Activated CD4-positive, alpha-beta memory T cell treated with anti-CD3 and anti-CD28 coated beads for 36 hours (primary cell): ENCODE measurements at places on chromosomes 6 and 20. TPM values are rescaled to one million over a fixed set of nuclear protein-coding genes. Genes with fewer than 3 reads are reported as not detected.

DNA sequence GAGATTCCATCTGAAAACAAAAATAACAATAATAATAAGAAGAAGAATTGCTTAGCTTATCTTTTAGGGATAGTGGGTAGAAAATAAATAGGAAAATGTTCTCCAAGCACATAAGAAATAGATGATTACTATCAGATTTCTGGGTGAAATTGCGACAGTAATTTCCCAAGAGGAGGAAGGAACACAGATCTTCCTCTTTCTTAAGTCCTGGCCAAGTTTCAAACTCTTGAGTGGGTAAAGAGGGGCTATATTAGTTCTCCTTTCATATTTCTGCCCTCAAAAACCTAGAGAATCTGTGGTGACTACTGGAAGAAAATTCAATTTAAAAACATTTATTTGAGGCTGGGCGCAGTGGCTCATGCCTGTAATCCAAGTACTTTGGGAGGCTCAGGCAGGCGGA, 63.7 kb downstream of the PHACTR2 start:
- H3K27me3 ChIP-seq, result no peaks in the 10 kb centered on the region
- peaks cover 11% of the 10 kb centered on the region for H3K4me1 ChIP-seq
- H3K27ac ChIP-seq, result no peak overlapping the region

- H3K27ac ChIP-seq, result no peak overlapping the region
- H3K4me1 ChIP-seq, result peaks cover 15% of the 10 kb centered on the region
- no peak for DNase-seq
- H3K36me3 ChIP-seq, result peaks cover 9% of the 10 kb centered on the region
- H3K4me3 ChIP-seq, result no peak overlapping the region
- no peaks in the 10 kb centered on the region for H3K27me3 ChIP-seq
Measured at GRCh38 chr20:16444057-16444777, 129.0 kb downstream of the KIF16B start.

DNA sequence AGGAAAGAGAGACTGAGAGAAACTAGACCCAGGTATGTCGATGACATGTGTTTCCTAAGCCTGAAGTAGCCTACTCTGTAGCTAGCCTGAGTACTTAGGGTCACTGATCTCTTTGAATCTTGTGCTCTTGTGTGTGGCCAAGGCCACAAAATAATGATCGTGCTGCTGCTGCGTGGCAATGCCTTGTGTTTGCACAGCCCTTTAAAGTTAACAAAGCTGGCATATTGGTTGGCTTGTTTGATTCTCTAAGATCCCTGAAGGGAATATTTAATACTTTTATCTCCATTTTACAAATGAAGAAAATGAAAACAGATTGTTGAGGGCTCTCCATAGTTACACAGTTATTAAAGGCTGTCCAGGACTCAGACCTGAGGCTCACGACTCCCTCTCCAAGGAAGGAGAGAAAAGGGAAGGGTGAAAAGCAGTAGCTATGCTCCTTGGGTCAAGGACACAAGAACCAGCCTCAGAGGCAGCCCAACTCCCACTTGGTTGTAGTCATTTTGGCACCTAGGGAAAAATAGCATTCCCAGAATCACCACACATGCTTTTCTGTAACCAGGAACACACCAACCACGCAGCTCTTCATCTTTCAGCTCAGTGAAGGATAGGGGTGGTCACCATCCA, 130.7 kb downstream of the LRFN2 start:
- H3K27me3 ChIP-seq, result peaks cover 3% of the 10 kb centered on the region
- H3K4me3 ChIP-seq, result no peak overlapping the region
- H3K27ac ChIP-seq, result no peak overlapping the region
- H3K4me1 ChIP-seq, result no peaks in the 10 kb centered on the region

Gene MMP24
- total RNA-seq, result not detected

- H3K4me3 ChIP-seq, result no peak overlapping the region
- no peak overlapping the region for H3K27ac ChIP-seq
- H3K36me3 ChIP-seq, result peaks cover 7% of the 10 kb centered on the region
- DNase-seq, result no peak
Measured at GRCh38 chr6:80226151-80226550, 119.7 kb downstream of the BCKDHB start.

Gene MLN
- not detected for total RNA-seq

DNA sequence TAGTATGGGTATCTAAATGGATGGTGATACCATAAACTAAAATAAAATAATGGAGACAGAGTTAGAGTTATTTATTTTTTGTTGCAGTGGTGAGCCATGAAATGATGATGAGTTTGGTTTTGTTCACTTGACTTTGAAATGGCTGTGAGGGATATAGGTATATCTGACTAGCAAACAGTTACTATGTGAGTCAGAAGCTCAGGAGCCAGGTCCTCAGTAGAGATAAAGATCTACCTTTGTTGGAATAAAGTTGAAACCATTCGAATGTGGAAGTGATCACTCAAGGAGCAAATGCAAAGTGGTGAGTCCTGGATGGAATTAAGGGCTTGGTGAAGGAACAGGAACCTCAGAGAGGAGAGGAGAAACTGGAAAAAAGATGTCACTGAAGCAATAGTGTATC, 86.0 kb upstream of the TPD52L1 start:
- H3K4me1 ChIP-seq, result no peaks in the 10 kb centered on the region
- no peak overlapping the region for H3K27ac ChIP-seq
- H3K36me3 ChIP-seq, result no peaks in the 10 kb centered on the region
- H3K4me3 ChIP-seq, result no peak overlapping the region
- DNase-seq, result no peak

DNA sequence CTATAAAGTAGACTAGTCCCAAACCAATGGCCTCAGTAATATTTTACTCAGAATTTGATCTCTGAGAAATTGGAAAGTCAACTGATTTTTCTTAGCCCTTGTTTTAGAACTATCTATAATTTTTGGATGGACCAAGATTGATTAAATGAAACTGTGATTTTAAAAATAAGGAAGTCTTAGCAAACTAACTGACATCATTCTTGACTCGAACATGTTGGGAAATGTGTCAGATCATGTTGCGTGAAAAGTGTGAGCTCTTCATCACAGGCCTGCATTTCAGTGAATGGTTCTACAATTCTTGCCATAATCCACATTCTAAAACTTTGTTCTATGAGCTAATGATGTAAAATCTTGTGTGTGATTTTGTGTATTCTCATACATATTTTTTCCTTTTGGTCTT, 11.0 kb downstream of the TNFAIP3 start:
- no peaks in the 10 kb centered on the region for H3K27me3 ChIP-seq
- DNase-seq, result no peak
- H3K4me1 ChIP-seq, result peaks cover 90% of the 10 kb centered on the region
- H3K36me3 ChIP-seq, result peaks cover 96% of the 10 kb centered on the region

GRCh38 chr6:110859335-110859792, 15.2 kb upstream of the AMD1 start:
- no peak for DNase-seq
- no peak overlapping the region for H3K27ac ChIP-seq
- H3K4me3 ChIP-seq, result no peak overlapping the region
- no peaks in the 10 kb centered on the region for H3K27me3 ChIP-seq
- H3K4me1 ChIP-seq, result peaks cover 5% of the 10 kb centered on the region

DNA sequence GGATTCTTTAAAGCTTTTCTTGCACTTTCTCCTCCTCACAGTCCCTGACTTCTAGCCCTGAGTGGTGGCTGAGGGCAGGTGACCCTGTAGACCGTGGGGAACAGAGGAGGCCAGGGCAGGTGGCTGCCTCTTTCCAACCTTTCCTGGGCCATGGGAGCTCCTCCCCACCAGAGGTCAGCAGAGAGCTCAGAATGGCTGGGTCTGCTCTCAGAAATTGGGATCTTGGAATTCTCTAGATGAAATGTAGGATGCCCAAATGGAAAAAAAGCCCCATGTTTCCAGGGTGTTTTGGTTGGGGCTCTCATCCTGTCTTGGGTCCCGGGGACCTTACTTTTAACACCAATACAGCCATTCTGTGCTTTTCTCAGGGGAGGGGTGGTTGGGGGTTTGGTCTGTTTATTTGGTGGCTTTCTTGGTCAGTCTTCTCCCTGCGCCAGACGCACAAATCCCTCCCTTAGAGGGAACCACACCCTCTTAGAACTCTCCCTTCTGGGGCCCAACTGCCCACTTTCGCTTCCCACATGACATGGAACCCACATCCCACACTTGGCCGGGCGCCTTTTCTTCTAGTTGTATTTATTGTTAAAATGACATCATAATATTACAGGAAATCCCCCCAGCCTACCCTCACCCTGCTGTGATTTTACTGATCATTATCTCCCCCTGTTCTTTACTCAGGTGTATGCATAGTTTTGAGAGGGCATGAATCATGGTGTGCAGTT, 17.9 kb downstream of the GNAS start:
- no peak overlapping the region for H3K27ac ChIP-seq
- H3K36me3 ChIP-seq, result no peaks in the 10 kb centered on the region
- peaks cover 2% of the 10 kb centered on the region for H3K27me3 ChIP-seq
- DNase-seq, result peak; percentile 64
- H3K4me3 ChIP-seq, result no peak overlapping the region

Gene POPDC3
- not detected for total RNA-seq

DNA sequence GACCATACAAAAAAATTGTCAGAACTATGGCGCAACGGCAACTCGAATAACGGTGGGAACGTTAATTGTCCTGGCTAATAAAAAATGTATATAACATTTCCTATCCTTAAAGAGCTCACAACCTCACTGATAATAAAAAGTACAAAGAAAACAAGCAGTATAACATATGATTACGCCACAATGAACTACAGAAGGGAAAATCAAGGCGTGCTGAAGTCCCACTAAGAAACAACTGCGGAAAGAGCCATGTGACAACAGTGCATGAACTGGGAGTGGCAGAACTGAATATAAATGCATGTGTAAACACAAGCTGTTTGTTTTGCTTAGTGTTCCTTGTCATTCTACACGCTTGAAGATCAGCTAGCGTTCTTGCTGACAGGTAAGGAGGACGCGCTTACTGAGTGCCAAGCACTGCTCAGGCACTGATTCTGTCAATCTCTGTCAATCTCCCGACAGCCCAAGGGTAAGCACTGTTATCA, 466 bp upstream of the PSMB1 start:
- no peak overlapping the region for H3K4me3 ChIP-seq
- peaks cover 21% of the 10 kb centered on the region for H3K36me3 ChIP-seq
- DNase-seq, result no peak
- no peak overlapping the region for H3K27ac ChIP-seq

Gene PTPRT
- not detected for total RNA-seq

Gene GSTA3
- total RNA-seq, result not detected

DNA sequence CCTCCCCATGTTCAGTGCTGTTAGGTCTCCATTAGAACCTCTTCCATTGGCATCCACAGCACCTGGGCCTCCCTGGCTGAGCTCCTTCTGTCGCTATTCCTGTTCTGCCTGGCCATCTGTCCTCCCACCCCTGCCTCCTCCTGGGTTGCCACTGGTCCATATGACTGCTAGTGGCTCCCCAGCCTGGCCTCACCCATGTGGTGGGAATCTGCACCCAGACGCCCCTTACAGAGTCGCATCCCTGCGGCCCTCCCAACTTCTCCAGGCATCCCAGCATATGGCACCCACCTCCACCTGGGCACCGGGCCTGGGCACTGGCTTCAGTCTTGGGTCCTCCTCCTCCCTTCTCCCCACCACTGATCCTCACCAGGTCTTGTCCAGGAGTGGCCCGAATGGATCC, 7.7 kb downstream of the CDC25B start:
- no peaks in the 10 kb centered on the region for H3K27me3 ChIP-seq
- peaks cover 66% of the 10 kb centered on the region for H3K4me1 ChIP-seq
- H3K4me3 ChIP-seq, result no peak overlapping the region
- DNase-seq, result no peak
- H3K27ac ChIP-seq, result peak overlapping the region; percentile 20

Gene SLA2
- total RNA-seq, result 47.7 TPM

Gene FERMT1
- 0.33 TPM for total RNA-seq

GRCh38 chr6:424741-425417, 33.3 kb downstream of the IRF4 start:
- peaks cover 46% of the 10 kb centered on the region for H3K4me1 ChIP-seq
- H3K4me3 ChIP-seq, result no peak overlapping the region
- DNase-seq, result no peak
- no peak overlapping the region for H3K27ac ChIP-seq
- no peaks in the 10 kb centered on the region for H3K27me3 ChIP-seq
- H3K36me3 ChIP-seq, result peaks cover 6% of the 10 kb centered on the region

Gene TINAG
- total RNA-seq, result not detected

GRCh38 chr20:62997417-62998035, 9.2 kb downstream of the BHLHE23 start:
- no peak for DNase-seq
- H3K27me3 ChIP-seq, result peaks cover 46% of the 10 kb centered on the region
- H3K4me1 ChIP-seq, result no peaks in the 10 kb centered on the region
- H3K36me3 ChIP-seq, result no peaks in the 10 kb centered on the region
- H3K27ac ChIP-seq, result no peak overlapping the region
- no peak overlapping the region for H3K4me3 ChIP-seq

- peak overlapping the region; percentile 68 for H3K4me3 ChIP-seq
- peaks cover 58% of the 10 kb centered on the region for H3K4me1 ChIP-seq
- peak; percentile 80 for DNase-seq
- peak overlapping the region; percentile 91 for H3K27ac ChIP-seq
- no peaks in the 10 kb centered on the region for H3K36me3 ChIP-seq
Measured at GRCh38 chr6:149060300-149060984, 257.1 kb upstream of the TAB2 start.

Gene TFAP2B
- total RNA-seq, result not detected

Gene TLDC2
- total RNA-seq, result not detected

Gene NUP153
- total RNA-seq, result 72.4 TPM

DNA sequence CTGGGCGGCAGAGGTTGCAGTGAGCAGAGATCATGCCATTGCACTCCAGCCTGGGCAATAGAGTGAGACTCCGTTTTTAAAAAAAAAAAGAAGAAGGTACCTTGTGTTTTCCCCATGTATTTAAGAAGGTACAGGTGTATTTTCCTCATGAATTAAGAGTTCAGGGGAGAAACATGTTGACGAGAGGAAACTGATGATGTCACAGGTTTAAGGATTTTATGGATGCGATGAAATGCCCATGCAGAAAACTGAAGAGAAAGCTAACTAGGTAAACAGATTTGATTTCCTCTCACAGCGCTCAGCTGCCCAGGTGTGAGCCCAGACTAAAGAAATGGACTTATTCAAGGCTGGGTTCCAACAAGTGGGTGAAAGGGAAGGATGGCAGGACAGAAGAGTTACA, 38.4 kb upstream of the SOX4 start:
- no peak for DNase-seq
- no peaks in the 10 kb centered on the region for H3K27me3 ChIP-seq
- H3K27ac ChIP-seq, result no peak overlapping the region
- no peaks in the 10 kb centered on the region for H3K36me3 ChIP-seq

- DNase-seq, result no peak
- H3K36me3 ChIP-seq, result no peaks in the 10 kb centered on the region
- H3K27ac ChIP-seq, result no peak overlapping the region
- H3K27me3 ChIP-seq, result peaks cover 21% of the 10 kb centered on the region
- H3K4me1 ChIP-seq, result peaks cover 11% of the 10 kb centered on the region
Measured at GRCh38 chr6:165834613-165835259, 171.7 kb upstream of the PDE10A start.

GRCh38 chr6:38417521-38417920, 222.2 kb downstream of the BTBD9 start:
- no peak for DNase-seq
- peaks cover 2% of the 10 kb centered on the region for H3K36me3 ChIP-seq
- H3K27me3 ChIP-seq, result no peaks in the 10 kb centered on the region
- H3K4me1 ChIP-seq, result peaks cover 19% of the 10 kb centered on the region
- H3K27ac ChIP-seq, result no peak overlapping the region
